ENCODE measurements at places on chromosomes 2 and 18.

GRCh38 chr2:85704800-85705679 lies 10.9 kb downstream of the GNLY start:
- no peak for DNase-seq

- no peak for DNase-seq
Measured at GRCh38 chr2:181857483-181857882, 34.0 kb upstream of the ITPRID2 start.

DNA sequence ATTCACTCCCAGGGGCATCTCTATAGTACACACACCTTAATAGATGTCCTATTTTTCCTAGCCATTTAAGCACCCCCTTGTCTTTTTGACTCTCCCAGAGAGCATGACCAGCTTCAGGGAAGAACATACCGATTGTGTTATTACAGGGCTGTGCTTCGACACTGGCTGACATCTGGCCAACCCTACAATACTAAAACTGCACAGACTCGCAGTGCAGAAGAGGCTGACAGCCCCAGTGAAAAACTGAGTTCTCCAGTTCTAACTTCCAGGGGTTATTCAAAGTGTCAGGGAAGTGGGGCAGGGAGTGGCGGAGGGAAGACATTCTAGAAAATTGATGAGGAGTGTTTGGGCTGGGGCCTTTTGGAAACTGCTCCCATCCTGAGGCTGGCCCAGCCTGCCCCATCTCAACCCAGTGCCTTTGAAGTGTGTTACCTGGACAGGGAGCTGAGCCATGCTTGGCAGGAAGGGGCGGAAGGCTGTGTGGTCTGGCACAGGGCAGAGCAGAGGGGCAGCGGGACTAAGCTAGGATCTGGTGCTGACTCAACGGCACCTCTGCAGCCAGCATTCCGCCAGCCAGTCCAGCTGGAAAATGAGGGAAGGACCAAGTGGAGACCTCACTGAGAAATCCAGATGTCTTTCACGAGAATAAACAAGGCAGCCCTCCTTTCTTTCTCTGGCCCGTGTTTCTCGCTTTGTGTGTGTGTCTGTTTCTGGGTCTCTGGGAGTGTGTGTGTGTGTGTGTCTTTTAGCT lies 15.4 kb upstream of the IGFBP5 start:
- DNase-seq: no peak

DNA sequence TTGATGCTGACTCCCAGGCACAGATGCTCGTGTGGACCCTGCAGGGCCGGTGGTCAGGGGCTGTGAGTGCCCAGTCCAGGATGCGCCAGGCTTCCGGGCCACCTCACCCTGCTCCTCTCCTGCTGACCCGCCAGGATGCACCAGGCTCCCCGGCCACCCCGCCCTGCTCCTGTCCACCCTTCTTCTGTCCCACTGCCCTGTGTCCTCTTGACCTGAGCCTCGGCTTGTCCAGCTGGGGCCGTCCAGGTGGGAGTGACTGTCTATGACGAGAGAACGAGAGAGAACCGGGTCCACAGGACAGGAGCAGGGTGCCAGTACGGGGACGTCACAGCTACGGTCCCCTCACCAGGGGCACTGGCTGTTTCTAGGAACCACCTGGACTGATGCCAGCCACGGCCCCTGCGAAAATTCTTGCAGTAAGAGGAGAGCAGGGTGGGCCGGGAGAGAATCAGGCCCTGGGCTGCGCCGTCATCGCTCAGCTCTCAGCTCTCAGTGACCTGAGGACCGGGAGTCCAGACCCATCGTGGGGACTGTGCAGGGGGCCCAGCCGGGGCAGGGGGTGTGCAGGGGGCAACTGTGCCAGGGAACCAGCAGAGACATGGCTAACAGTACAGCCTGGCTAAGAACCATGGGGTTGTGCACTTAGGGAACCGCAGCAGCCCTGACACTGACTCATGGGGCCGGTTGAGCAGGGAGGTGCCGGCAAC lies 12.9 kb upstream of the NFATC1 start:
- no peak for DNase-seq

GRCh38 chr18:47781561-47781960 lies 148.9 kb downstream of the SMAD2 start:
- no peak for DNase-seq

DNA sequence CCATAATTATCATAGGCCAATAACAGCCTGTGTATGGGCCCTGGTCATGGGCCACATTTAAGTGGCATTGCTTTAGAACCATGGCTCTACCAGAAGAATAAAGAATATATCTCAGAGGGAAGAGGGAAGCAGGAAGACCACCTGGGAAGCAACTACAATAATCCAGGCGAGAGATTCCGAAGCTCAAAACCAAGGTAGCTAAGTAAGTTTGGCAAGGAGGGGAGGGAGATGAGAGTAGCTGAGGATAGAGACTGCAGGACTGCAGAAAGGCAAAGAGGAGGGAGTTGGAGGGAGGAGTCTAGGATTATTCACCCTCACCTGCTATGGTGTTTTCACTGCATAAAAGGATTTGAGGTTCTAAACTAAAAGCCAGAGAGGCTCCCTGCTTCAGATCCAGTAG lies 293.5 kb downstream of the SETBP1 start:
- DNase-seq: no peak

DNA sequence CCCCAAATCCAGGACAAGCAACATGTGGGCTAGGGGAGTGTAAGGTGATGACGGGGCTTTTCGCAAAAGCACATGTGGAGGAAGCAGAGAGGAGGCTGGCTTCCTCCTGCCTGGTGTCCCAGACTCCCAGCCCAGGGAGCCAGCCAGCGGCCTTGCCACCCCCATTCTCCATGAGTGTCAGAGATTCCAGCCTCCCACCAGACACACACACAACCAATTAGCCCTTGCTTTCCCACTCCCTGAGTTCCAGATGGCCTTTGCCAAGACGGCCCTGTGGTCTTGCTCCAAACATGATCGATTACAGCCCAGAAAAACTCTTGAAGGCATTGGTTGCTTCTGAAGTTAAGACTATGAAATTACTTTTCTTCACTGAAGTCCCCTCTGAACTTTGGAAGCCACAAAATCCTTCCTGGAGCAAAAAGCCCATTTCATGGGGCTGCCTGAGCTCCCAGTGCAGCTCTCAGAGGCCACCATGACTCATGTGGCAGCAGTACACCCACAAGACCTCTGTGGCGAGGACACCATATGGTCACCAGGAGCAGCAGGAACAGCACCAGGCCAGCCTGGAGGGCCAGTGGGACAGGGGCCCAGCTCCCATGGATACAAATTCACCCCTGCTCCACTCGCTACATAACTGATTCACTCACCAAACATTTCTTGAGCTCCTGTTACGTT lies 69.1 kb upstream of the PID1 start:
- no peak for DNase-seq

All from activated CD4-positive, alpha-beta T cell treated with anti-CD3 and anti-CD28 coated beads for 1 hour (primary cell).